ENCODE measurements at places on chromosomes 5 and 9.

- DNase-seq, result no peak
Observed at GRCh38 chr9:90942555-90942954, 140.9 kb downstream of the SYK start.

- DNase-seq, result no peak
Observed at GRCh38 chr5:135441350-135441831, 5.8 kb downstream of the DCANP1 start.

- no peak for DNase-seq
Observed at GRCh38 chr5:38554861-38555260, 1.6 kb downstream of the LIFR start.

GRCh38 chr5:136491806-136492205 is 126.5 kb upstream of the TRPC7 start:
- no peak for DNase-seq

DNA sequence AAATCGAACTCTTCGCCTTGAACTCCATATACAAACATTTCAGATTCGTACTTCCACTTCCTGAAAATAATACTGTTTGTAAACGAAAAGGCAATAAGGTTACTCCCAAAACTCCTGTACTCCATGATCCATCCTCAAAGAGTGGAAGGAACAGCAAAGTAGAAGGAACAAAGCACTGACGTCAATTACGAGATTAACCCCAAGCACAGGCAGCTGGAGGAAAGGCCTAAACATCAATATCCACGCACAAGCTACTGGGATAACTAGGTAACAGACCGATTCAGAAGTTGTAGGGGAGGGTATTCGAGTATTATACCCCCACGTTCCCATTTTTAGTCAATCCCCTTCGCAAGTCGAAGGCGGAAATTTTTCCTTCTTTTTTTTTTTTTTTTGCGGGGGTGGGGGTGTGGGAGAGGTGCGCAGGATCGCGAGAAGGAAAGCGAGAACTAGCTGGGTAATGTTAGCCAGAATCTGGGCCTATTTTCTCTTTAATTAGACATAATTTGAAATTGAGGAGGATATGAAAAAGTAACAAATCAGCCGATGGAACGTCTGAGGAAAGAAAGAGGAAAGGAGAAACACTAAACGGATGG is 909 bp downstream of the AFF4 start:
- no peak for DNase-seq

DNA sequence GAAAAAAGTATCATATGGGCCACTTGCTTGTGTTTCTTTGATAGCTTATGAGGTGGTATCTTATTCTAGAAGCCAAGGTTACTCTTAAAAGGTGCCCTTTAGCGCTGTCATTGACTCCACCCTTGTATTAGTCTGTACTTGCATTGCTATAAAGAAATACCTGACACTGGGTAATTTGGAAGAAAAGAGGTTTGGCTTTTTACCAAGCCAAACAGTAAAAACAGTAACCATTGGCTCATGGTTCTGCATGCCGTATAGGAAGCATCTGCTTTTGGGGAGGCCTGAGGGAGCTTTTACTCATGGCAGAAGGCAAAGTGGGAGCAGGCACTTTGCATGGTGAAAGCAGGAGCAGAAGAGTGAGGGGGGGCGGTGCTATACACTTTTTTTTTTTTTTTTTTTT is 87.4 kb downstream of the TEK start:
- no peak for DNase-seq

GRCh38 chr9:97557606-97558095 is 56.2 kb downstream of the TMOD1 start:
- no peak for DNase-seq

DNA sequence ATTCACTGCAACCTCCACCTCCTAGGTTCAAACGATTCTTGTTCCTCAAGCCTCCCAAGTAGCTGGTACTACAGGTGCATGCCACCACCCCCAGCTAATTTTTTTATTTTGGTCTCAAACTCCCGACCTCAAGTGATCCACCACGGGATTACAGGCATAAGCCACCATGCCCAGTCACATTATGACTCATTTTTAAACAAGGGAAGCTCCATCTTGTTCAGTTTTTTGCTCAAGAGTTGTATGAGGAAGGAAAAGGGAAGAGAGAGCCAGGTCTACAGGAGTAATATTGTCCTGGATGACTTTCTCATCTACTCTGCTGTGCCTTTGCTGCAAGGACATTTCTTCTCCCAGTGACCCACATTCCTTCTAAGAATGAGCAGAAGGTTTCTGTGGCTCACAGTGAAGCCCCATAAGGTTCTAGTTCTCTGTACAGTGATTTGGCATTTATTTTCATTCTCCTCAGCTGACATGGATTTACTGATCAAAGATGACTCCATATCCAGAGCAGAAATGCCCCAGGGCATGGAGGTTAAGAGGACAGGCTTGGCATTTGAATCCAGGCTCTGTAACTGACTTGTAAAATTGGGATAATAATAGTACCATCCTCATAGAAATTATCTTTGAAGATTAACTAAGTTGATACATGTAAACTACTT is 153.5 kb downstream of the CDH6 start:
- no peak for DNase-seq

GRCh38 chr5:75721573-75721972 is 4.3 kb upstream of the POC5 start:
- DNase-seq, result no peak

DNA sequence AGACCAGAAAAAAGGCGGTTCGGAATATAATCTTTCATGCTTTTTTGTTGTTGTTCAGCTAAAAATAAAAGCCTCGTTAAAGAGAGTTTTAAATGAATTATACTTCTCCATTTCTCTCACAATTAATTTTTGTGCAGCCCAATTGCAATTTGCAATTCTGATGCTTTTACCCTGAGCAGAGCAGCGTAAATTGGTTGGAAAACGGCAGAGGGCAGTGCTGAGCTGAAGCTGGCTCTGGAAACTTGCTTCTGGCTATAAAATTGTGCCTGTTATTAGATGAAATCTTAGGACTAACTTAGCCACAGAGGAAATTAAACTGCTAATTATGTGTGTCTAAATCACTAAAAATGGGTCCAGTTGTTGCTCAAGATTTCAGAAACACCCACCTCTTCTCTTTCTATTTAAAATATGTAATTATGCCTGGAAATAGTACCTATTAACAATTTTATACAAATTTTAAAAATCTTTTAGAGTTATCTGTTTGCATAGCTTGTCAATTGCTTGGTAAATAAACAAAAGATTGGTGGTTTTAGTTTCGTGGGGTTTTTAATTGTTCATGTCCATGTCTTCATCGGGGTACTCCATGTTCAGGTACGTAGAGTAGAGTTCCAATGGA is 441.8 kb upstream of the TLE4 start:
- DNase-seq, result no peak

DNA sequence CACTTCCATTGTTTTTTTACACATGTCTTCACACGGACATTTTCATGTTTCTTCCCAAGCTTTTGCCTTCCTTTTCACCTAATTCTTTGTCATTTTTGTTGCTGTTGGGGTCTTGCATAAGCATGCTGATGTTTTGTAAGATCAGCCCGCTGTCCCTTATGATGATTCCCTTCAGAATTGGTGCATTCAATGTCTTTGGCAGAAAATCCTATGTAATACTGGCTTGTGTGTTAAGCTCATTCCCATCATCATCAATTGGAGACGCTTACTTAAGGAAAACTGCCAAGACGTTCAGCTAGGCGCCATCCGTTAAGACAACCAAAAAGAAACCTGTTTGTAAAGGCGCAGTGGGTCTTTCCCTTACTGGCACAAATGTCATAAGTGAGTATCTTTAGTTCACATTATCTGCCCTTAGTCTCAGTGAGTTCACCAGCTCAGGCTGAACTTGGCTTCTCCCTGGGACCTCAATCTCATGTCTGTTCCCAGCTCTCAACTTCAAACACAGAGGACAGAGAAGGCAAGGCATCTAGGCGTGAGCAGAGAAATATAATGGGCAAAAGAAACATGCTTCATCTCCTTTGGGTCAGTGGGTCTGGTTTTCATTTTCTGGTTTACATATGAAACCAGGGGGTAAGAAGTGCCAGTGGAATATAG is 97.9 kb downstream of the EFNA5 start:
- DNase-seq, result no peak

GRCh38 chr9:130933114-130934046 is 5.7 kb downstream of the FIBCD1 start:
- no peak for DNase-seq

GRCh38 chr9:109918339-109919163 is 138.6 kb downstream of the PALM2AKAP2 start:
- DNase-seq, result no peak

DNA sequence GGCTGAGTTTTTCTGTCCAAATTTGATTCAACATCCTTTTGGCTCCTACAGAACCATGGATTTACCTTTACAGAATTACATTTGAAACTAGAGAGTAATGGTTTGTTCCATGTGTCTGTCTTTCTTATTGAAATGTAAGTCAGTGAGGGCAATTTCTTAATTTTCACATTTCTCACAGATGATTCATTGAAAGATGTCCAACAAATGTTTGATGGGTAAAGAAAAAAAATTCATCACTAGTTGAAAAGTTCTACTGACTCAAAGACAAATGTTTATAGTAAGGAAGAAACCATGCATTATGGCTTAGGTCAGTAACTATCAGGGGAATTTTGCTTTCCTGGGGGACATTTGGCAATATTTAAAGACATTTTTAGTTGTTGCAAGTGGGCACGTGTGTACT is 131.6 kb upstream of the TRPM3 start:
- no peak for DNase-seq

- DNase-seq, result no peak
Observed at GRCh38 chr9:98457726-98458370, 202.4 kb upstream of the TBC1D2 start.
